ENCODE measurements at places on chromosomes 2 and 18. TPM values are rescaled to one million over a fixed set of nuclear protein-coding genes. Genes with fewer than 3 reads are reported as not detected.

DNA sequence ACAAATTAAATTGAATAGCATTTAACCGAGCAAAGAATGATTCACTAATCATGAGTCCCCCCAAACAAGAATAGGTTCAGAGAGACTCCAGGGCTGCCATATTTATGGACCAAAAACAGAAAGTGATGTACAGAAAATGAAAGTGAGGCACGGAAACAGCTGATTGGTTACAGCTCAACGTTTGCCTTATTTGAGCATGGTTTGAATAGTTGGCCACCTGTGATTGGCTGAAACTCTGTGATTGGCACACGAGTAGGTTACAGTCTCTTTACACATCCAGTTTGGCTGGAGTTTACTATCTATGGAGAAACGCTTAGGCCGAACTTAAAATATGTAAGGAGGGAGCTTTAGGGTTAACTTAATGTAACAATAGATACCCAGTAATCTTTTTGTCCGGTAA is 27.0 kb upstream of the DPYSL5 start:
- DNase-seq, result no peak

- DNase-seq, result no peak
Observed at GRCh38 chr18:5527603-5528002, 16.2 kb downstream of the EPB41L3 start.

- DNase-seq, result no peak
Observed at GRCh38 chr2:205772983-205773382, 90.7 kb downstream of the NRP2 start.

DNA sequence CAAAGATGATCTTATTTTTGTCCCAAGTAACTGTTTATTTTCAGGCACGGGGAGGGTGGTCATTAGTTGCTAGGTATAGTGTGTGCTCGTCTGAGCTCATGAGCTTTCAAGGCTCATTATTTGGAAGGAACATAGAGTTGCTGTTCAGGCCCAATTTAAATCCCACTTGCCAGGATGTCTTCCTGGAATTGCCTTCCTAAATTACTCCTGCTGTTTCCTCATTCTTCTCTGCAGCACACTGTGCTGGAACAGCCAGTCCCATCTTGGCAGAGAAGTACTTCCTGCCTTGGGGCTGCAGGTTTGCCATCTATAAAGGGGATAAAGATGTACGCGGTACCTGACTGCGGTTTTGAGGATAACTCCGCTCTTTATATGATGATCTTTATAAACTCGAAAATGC is 37.3 kb downstream of the GREB1 start:
- DNase-seq, result no peak

- DNase-seq, result no peak
Observed at GRCh38 chr2:2172516-2172915, 158.6 kb downstream of the MYT1L start.

DNA sequence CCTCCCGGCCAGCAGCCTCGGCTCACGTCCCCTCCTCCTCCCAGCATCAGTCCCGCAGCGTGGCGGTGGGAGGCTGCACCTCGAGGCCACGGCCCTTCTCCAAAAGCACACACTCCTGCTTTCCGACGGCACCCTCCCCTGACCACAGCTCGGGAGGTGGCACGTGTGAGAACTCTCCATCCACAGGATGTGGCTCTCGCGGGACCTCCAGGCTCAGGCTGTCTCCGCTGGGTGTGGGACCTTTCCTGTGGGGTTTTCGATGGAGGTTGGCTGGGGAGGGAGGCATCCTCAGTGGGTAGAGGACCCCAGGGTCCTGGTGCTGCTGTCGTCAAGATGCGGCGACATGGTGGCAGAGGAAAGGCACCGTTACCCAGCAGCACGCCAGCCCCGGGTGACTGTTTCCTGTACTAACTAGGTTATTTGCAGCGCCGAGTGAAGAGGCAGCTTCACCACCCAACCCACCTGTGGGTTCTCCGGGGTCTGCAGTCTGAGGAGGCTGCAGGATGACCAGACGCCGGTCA is 42.8 kb upstream of the KCNG2 start:
- DNase-seq, result no peak

DNA sequence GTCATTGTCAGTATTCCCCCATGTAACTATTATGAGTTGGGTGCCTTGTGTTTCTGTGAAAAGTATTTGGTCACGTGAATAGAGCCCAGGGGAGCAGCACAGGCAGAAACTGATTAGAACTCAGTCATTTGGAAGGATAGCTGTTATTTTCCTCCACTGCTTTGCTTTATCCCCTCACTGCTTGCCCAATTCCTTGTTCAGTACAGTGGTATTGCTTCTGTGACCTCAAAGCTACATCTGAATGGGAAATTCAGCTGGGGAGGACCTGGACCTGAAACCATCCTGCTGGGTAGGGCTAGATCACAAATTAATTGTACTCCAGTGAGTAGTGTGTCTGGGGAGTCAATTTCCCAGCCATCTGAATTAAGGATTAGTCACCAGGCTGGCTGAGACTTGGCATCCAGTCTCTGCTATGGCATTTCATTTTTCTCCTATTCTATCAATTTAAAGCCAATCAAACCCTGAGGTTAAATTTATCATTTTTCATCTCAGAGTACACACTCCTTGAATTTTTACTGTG is 1231.6 kb upstream of the GYPC start:
- DNase-seq, result no peak

GRCh38 chr2:216619411-216620393 is 13.5 kb upstream of the IGFBP2 start:
- DNase-seq, result no peak

DNA sequence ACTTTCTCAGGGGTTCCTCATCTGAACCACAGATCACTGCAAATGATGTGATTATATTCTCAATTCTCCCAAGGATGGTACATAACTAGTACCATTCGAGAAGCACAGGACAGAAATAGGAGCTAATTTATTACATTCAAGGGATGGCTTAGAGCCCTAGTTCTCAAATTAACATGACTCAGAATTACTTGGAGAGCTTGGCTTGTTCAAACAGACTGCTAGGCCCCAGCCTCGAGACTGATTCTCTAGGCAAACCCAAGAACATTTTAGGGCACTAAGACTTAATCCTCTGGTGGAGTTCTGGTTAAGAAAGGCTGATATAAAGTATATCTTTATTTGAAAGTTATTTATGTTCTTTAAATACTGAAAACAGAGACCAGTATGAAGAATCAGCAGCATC is 35.8 kb downstream of the HIBCH start:
- no peak for DNase-seq

DNA sequence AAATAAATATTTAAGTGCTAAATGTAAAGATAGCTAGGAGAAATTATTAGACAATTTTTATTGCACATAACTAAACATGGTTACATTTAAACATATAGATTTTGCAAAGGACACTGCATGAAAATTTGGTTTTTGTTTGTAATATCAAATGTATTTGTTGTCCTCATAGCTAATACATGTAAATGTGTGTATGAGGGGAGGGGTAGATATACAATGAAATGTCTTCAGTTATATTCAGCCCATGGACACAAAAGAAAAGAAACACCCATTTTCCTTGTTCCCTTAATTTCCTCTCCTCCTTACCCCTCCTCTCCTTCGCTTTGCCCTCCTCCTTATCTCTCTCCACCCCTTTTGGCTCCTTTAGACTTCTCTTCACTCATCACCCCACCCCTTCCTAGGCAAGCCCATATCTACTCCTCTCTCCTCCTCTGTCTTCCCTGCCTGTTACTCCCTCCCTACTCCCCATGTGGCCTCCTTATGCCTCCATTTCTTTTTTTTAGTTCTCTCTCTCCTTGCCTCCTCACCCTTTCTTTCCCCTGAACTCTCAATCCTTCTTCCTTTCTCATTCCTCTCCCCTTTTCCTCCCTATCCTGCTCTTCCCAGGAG is 1.4 kb downstream of the COL3A1 start:
- peak; percentile 44 for DNase-seq

DNA sequence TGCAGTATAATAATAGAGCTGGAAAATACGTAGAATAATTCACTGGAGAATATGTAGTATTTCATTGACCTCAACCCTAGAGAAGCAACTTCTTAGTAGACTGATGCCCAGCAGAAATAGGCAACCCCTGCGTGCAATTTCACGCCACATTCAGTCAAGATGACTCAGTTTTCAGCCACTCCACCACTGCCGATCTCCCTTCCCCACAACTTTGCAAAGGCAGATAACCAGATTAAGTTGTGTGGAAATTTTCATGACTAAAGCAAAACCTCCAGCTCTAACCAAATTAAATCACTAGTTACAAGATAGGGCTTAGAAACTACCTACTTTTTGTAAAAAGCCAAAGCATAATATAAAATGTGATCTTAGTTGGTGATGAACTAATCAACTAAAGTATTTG is 63.3 kb upstream of the STK17B start:
- DNase-seq, result no peak

- DNase-seq, result no peak
Observed at GRCh38 chr2:222762342-222762741, 90.9 kb downstream of the MOGAT1 start.

DNA sequence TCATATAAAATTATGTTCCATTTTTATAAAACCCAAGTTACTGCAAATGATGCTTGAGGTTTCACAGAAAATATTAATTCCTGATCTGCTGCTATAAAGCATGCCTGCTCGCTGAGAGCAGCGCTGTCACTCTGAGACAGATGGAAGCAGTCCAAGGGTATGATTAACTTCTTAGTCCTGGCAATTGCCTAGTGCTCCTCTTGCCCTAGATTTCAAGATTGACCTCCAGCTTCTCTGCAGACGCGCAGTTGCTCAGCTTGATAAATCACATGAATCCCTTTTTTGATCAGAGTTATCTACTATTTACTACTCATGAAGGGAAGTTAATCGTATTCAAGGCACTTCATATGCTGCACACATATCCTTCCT is 154.6 kb upstream of the REV1 start:
- DNase-seq, result no peak

The SULT1C4 gene
- 45.9 TPM for polyA plus RNA-seq

The GREB1 gene
- polyA plus RNA-seq, result 4.3 TPM

The RAB17 gene
- polyA plus RNA-seq, result 15.1 TPM

The FASTKD2 gene
- 28.4 TPM for polyA plus RNA-seq

All from left renal pelvis (tissue), 4 donors.